ENCODE measurements at places on chromosomes 16 and 17.

GRCh38 chr16:5505091-5505887 lies 407.7 kb upstream of the EEF2KMT start:
- DNase-seq: no peak

- no peak for DNase-seq
These were observed 93.9 kb upstream of the NLRP1 start for GRCh38 chr17:5678171-5678570.

GRCh38 chr17:2580151-2580550 lies 13.3 kb upstream of the PAFAH1B1 start:
- no peak for DNase-seq

DNA sequence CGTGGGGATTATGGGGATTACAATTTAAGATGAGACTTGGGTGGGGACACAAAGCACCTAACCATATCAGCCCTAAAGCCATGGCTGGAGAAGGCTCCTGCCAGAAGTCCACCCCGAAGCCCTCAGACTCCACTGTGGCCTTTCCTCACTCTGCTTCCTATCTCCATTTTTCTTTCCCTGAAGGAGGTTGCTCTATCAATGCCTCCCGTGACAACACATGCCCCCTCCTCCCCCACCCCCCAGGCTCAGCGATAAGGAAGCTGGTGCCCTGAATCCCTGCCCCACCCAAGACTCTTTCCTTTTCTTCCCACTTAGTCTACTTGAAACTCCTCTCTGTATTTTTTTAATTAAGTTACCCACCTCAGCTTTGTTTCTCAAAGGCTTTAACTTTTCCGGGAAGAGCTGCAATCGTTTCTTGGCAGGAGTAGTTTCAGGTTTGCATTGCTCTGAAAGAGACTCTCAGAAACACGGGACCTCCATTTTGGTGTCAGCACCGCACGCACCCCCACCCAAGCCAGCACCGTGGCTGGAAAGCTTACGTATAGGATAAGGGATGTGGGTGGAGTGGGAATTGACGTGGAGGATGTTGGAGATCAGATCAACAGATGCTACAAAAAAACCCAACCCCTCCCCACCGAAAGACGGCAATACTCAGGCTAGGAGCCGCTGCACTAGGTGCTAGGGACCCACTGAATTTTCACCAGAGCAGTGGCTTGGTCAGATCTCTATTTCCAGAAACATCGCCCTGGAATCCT lies 15.2 kb upstream of the CA4 start:
- no peak for DNase-seq

- no peak for DNase-seq
These were observed 99.4 kb downstream of the TNFRSF13B start for GRCh38 chr17:16872351-16873173.

DNA sequence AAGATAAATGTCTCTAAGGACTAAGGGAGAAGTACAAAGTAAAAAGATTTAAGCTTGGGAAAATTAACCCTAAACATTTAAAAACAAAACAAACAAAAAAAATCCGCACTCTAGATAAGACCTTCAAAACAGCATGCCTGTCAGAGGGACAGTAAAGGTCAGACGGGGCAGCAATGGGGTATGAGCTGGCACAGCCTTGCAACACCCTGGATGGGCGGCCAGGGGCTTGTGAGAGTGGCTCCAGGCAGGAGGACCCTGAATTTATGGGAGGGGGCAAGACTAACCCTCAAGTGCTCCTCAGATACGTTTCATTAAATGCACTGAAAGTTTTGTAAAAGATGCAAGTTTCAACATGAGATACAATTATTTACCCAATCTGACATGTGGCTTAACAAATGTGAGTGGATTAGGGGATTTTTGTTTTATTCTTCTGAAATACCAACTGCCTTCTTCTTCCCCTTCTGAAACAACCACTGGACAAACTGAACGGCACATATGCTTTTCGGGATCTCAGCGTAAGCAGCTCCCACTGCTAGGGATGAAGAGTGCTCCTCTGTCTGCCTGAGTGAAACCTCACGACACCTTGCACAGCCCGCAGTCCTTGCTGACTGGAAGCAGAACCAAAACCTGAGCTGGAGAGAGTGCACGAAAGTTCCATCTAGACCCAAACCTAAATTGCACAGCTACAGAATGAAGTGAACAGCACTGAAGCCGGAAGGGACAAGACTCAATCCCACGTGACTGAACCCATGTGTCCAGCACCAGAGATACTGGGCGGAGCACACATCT lies 128.4 kb downstream of the ANKRD11 start:
- DNase-seq: no peak

- DNase-seq: no peak
These were observed 402.7 kb upstream of the TNRC6C start for GRCh38 chr17:77555741-77556291.
